Glomerular endothelial cell (primary cell): ENCODE measurements at places on chromosomes 12 and 14. TPM values are rescaled to one million over a fixed set of nuclear protein-coding genes. Genes with fewer than 3 reads are reported as not detected.
A peak's percentile ranks its signal among the peaks of the same experiment; 100 is the strongest.

DNA sequence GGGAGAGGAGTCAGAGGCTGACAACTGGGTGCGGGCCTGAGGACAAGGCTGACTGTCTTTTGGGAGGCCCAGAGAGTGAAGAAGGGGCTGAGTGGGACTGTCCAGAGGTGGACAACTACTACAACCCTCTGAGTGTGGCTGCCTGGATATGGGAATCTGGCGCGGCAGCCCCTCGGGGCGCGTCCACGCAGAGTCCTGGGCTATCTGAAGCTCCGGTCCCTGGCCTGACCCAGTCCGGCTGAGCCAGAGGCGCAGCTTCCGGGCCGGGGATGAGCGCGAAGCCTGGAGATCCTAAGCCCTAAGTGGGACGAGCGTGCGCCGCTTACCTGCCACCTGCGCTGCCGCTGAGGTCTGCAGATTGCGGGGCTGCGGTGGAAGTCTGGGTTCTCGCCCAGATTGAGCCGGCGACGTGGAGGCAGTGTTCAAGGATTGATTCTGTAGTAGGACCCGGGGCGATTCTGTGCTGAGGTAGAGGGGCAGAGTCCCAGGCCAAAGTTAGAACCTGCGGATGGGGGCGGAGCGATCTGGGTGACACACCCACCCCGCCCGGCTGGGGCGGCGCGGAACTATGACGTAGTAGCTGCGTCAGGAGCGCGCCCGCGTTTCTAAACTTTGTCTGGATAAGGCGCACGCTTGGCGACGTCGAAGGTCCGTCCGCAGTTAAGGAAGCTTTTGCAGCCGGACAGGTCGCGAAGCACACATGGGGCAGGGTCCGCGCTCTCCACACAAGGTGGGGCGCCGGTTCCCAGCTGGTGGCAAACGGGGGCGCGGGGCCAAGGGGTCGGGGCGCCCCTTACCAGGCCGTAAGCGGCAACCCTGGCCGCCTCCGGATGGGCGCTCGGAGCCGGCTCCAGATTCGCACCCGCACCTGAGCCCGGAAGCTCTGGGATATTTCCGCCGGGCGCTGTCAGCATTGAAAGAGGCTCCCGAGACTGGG, at the start of the genes DHRS1 and NOP9:
Gene DHRS1, minus strand, starts transcription at position 526 of the 937 bp plus-strand sequence. CDS start 674 bp downstream, outside the sequence.
Gene NOP9, plus strand, starts transcription at position 596 of the 937 bp plus-strand sequence. Its CDS starts 105 bp downstream, at position 701.
- no peak for DNase-seq

DNA sequence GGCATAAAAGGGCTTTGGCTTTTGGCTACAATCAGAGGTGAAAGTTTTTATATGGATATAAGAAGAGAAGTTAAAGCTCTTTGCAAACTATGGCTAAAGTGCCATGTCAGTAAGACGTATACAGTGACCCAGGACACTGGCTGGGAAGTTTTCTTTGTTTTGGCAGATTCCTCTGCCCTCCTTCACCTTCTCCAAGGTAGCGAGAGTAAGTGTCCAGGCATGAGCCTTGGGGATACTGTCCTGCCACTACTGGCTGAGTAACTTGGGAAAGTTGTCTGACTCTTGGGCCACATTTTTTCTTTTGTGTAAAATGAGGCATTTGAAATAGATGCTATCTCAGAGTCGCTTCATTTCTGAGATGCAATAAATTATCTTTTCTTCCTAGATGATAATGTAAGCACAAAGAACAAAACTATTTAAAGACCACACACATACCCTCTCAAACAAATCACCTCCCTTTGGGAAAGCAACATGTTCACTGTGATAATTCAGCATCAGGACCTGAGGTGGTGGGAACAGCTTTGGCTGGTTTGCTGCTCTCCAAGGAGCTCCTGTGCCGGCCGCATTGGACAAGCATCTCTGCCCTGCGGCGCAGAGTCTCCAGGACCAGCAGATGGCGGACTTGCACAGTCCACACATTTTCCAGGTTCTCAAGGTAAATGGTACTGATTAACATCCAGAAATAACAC, 106.3 kb downstream of the PTCSC3 start:
- DNase-seq: peak; percentile 16

GRCh38 chr12:114982760-114983159, 298.8 kb upstream of the TBX3 start:
- DNase-seq: no peak

KLRD1 gene
- total RNA-seq: 0.05 and 0.06 TPM in 2 replicates

PPP2R5C gene
- 63.6 and 66.9 TPM in 2 replicates for total RNA-seq

DNA sequence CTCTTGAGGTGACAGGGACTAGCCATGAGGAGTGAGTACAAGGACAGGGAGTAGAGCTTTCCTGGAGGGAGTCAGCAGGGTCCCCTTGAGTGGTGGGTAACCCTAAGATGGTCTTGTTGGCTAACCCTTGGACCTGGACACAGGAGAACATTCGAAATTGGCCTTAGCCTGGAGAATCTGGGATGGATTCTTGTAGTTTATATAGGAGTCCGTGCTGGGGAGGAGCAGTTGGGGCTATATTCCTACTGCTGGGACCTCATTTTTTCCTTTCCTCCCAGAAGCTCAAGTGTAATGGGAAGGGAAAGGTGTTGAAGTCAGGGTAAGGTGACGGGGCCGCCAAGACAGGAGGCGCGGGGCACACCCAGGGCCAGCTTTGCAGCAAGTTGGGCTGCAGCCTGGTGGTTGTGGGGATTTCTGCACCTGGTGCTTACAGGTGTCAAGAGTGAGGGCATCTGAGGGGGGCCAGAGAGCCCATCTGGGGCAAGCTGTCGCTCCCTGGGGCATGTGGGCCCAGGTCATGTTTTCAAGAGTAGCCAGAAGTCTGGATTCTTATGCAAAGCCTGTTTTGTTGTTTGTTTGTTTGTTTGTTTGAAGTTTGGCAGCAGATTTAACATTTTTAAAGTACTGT, 5.1 kb downstream of the BCL7A start:
- no peak for DNase-seq

DNA sequence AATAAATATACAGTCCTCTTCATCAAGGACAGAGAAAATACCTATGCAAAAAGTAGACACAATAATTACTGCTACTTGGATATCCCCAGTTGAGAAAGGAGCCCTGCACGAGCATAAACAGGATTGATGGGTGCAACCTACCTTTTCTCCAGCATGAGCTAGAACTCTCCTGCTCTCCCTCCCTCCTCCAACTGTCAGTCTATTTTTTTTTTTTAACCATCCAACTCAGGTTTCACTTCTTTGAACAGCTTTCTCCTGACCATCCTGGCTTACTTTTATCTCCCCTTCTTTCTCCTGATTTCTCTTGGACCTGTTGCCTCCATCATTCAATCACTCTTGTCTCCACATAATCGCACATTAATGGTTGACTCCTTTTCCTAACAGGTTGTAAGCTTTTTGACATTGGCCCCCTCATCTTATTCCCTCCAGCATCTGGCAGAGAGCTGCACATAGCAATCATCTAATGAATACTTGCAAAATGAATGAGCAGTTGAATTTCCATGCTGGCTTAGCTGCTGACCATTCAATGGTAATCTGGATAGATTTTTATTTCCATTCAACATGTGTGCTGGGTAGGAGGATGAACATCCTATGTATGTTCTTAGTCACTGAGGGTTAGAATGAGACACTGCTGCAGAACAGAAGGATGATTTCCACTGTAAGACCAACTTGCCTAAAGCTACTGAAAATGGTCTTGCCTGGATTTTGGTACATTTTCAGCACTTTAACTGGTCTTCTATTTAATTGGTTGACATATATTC, 24.4 kb downstream of the MYBPC1 start:
- DNase-seq: no peak
